ENCODE measurements at places on chromosomes 6 and 20.
A peak's percentile ranks its signal among the peaks of the same experiment; 100 is the strongest.

- no peak for DNase-seq
Measured at GRCh38 chr20:23094213-23094896, 8.2 kb upstream of the CD93 start.

- DNase-seq = no peak
Measured at GRCh38 chr6:143561105-143561704, 49.7 kb upstream of the FUCA2 start.

DNA sequence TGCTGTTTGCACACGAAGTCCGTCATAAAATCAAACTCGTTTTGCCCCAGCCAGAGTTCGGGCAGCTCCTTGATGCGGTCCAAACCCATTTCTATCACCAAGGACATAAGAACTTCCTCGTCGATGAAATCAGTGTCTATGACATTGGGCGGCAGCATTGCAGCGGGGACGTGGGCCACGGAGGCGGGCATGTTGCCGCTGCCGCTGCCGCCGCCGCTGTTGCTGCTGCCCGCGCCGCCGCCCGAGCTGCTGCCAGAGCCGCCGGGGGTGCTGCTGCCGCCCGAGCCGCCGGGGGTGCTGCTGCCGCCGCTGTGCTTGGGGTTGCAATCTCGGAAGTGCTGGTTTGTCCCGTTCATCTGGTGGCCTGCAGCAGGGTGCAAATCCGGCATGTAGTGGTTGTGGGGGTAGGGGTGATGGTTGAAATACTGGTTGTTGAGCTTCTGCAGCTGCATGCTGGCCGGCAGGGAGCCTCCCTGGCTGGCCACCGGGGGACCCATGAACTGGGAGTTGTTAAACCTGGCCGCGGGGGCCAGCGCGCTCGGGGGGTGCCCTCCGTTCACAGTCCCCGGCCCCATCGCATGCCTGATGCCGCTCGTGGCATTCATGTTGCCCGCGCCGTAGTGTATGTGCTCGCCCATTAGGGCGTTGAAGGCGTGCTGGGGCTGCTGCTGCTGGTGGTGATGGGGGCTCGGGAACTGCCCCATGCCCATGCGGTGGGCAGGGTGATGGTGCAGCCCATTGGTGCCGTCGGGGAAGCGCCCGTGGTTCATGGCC is 1.1 kb downstream of the CITED2 start:
- peak; percentile 55 for DNase-seq

DNA sequence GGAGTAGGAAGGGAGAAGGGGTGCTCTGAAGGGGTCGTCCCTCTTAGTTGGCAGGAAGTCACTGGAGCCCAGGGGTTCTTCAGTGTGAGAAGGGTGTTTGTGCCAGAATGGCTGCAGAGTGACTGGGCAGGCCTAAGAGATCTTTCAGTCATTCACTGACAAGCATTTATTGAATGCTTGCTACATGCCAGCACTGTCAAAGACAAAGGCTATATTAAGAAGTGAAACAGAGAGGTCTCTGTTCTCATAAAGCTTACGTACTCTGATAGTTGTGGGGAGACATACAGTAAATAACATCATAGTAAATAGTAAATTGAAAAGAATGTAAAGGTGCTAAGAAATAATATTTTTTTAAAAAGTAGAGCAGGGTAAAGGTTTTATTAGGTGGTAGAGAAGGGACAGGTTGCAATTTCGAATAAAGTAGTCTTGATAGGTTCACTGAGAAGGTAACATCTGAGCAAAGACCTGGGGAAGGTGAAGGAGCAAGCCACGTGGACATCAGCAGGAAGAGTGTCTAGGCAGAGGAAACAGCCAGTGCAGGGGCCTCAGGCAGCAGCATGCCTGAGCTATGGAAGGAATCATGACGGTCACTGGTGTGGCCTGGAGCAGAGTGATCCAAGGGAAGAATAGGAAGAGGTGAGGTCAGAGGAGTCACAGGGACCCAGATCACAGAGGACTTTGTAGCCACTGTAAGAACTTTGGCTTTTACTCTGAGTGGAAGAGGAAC is 36.3 kb upstream of the RNF8 start:
- DNase-seq = no peak

GRCh38 chr20:37364927-37365272 is 19.0 kb downstream of the SRC start:
- DNase-seq = no peak

DNA sequence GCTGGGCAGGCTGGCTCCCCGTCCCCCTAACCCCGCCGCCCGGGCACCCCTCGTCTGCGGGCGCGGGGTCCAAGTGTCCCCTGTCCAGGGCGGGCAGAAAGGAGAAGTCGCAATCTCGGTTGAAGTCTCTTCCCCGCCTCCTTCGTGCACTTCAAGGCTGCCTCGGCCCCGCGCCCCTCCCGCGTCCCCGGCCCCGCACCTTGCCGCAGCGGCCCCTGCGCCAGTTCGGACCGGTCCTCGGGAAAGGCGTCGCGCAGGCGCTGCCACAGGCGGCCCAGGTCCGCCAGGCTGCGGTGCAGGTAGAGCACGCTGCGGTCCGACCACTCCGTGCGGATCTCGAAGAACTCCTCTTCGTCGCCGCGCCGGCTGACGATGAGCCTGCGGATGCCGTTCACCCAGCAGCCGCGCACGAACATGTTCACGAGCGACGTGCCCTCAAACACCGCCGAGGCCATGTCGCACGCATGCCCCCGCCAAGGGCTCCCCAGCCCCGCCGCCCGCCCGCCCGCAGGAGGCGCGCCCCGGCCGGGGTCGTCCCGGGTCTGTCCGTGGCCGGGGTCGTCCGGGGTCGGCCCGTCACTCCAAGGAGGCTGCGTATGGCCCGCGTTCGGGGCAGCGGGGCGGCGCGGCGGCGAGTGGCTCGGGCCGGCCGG is at the start of gene PXDC1:
PXDC1 (minus strand) TSS at position 637 of the 653 bp plus-strand sequence; CDS start at position 455, 182 bp downstream.
- DNase-seq = peak; percentile 36

DNA sequence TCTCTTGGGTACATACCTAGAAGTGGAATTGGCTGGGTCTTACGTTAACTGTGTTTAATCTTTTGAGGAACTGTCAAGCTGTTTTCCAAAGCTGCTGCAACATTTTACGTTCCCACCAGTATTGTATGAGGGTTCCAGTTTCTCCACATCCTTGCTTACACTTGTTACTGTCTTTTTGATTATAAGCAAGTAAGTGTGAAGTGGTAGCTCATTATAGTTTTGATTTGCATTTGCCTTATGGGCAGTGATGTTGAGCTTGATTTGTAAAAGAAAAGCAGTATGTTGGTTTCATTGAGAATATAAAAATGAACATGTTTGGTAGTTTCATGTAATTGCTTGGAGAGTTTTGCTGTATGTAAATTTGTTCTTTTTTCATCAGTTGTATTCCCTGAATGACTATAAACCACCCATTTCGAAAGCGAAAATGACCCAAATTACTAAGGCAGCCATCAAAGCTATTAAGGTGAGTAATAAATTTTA is 40.4 kb downstream of the SCAF8 start:
- DNase-seq = no peak

DNA sequence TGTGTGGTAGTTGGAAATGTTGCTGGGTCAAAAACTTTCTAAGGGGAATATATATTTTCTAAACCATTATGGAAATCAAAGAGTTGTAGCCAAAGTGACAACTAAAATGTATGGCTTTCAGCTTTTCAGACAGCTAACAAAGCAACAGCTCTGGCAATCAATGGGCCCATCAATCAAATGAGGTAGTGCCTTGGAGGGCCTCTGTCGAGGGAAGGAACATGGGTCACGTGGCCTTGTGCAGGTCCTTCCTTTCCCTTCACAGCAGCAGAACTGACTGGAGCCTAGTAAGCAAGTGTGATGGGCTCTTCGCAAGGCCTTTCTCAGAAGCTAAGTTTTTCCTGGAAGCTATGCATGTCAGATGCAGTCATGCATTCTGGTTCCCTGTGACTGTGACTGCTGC is 17.9 kb downstream of the FAXC start:
- DNase-seq = no peak

GRCh38 chr20:32019156-32019510 is 8.9 kb downstream of the CCM2L start:
- DNase-seq = no peak

DNA sequence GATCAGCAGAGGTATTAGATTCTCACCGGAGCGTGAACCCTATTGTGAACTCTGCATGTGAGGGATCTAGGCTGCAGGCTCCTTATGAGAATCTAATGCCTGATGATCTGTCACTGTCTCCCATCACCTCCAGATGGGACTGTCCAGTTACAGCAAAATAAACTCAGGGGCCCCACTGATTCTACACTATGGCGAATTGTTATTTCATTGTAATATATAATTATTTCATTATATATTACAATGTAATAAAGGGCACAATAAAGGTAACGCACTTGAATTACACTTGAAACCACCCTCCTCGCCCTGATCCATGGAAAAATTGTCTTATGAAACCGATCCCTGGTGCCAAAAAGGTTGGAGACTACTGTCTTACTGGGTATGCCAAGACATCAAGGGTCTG is 18.6 kb downstream of the PRKN start:
- DNase-seq = no peak

- no peak for DNase-seq
Measured at GRCh38 chr6:101397199-101397598, 3.7 kb downstream of the GRIK2 start.

- DNase-seq = no peak
Measured at GRCh38 chr6:169070506-169071176, 183.0 kb downstream of the THBS2 start.

- no peak for DNase-seq
Measured at GRCh38 chr20:48164566-48165400, 379.5 kb upstream of the SULF2 start.

- DNase-seq = no peak
Measured at GRCh38 chr6:11277275-11278206, 45.1 kb upstream of the NEDD9 start.

DNA sequence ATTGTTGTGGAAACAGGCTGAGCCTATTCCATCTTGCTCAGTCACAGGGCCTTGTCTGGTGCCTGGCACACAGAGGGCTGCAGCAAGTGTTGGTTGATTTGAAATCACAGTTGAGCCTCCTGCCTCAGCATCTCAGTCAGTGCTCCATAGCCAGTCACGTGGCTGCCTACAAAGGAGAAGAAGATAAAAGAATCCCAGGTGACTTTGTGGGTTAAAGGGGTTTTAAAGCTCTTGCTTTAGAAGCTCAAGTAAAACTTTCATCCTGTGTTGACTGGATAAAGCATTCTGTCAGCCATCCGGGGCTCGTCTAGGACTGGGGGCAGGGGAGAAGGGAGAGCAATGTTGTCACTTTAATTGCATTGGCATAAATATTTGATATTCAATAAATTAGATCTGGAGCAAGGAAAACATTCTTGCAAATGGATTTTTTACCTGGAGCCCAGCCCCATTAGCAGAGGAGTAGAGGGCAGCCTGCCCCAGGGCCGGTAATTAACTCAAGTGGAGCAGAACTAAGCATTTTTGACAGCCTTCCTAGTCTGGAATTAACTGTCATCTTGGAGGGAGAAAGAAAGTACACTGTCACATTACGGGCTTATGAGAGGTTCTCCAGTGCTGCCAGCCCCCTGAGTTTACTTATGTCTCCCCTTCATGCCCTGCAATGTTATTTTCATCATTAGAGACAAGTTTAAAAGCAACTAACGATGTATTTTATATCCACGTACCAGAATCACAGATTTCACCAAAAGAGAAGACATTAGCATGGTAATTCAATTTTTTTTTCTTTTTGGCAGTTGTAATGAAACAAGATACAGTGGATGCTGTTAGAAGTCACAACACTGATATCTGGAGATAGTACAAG is 71.7 kb upstream of the GTSF1L start:
- DNase-seq = no peak

- DNase-seq = no peak
Measured at GRCh38 chr20:17875106-17875980, 93.3 kb downstream of the SNX5 start.

DNA sequence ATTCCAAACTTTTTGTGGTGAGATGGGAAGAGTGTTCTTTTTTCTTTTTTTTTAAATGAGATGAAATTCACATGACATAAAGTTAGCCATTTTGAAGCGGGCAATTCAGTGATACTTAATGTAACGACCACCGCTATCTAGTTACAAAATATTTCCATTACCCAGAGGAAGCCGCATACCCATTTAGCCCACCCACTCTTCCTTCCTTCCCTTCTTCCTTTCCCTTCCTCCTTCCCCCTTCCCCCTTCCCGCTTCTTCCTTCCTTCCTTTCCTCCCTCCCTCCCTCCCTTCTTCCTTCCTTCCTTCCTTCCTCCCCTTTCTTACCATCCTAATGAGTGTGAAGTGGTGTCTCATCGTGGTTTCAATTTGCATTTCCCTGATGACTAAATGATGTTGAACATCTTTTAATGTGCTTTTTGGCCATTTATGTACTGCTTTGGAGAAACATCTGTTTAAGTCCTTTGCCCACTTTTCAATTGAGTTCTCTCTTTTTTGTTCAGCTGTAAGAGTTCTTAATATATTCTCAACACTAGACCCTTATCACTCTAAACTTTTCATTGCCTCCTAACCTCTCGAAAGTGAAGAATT is 371.1 kb downstream of the FARS2 start:
- no peak for DNase-seq

- no peak for DNase-seq
Measured at GRCh38 chr6:46989398-46989797, 52.7 kb downstream of the ADGRF1 start.

- no peak for DNase-seq
Measured at GRCh38 chr6:154297721-154298120, 58.9 kb downstream of the IPCEF1 start.

- DNase-seq = no peak
Measured at GRCh38 chr6:3825331-3825831, 23.8 kb upstream of the FAM50B start.

DNA sequence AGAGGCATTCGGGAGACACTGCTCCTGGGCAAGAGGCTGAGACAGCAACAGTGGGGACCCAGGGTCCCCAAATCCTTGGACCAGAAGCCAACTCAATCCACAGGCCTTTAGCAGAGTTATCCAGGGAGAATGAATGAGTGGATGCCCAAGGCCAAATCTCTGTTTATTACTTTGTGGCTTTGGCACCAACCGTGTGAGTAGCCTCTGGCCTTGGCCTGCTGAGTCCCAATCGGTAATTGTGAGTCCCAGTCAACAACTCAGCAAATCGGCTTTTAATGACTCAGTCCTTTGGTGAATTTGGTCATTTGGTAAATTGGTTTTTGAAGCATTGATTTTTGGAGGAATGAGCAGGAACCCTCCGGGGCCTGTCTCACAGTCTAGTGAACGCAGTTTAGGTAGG is 29.1 kb upstream of the ECI2 start:
- DNase-seq = no peak

DNA sequence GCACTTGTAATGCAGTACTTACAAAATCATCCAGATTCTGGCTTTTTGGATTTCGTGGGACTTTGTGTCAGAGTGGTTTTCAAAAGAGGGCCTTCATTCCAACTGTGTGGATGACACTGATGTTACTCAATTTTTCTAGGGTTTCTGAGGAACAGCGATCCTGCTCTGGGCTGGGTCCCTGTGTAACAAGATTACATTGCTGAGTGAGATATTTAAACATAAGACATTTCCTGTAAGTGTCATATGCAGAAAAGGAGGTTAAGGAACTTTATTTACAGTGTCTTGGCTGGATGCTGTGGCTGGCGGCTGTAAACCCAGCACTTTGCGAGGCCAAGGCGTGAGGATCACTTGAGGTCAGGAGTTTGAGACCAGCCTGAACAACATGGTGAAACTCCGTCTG is 6.7 kb downstream of the ZFAND3 start:
- no peak for DNase-seq

GRCh38 chr20:10639737-10640556 is 33.9 kb downstream of the JAG1 start:
- no peak for DNase-seq

Data from CD8-positive, alpha-beta memory T cell (primary cell).